ENCODE measurements at places on chromosomes 2 and 18.

DNA sequence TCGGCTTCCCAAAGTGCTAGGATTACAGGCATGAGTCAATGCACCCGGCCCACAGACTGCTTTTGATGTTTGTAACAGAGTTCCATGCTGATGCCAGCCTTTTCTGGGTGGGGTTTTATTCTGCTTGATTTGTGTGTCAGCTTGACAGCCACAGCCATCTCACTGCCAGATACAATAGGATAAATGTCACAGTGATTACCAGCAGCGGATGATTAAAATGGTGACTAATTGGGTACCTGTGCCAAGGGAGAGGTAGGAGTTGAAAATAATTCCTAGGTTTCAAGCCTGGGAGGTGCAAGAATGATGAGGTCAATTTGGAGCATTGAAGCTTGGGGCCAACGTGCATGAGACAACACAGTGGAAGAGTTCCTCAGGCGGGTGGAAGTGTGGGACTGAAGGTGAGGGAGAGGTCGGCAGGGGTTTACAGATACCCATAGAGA lies 39.4 kb downstream of the SH2D6 start:
- no peak for DNase-seq

GRCh38 chr2:127810156-127810618 lies 784 bp downstream of the WDR33 start:
- no peak for DNase-seq

DNA sequence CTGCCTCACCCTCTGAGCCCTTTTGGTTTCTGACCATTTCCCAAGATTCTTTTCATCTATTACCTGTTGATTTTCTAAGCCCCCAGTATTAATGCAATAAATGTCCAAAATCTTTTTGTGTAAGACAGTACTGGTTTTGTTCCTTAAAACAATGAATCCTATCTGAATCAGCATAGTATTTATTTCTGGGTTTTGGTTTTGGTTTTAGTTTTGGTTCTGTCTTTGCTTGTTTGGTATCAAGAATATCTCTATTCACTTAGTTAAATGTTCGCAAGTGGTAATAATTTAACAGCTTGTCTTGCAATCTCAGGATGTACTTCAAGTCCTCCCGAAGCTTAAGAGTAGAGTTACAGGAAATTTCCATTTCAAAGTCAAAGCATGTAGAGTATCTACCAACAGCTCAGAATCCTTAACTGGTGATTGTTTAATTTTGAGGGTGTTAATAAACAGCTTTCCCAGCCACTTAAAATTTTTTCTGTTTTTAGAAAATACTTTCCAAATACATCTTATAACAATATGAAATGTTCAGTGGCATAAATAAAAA lies 67.7 kb upstream of the NEDD4L start:
- no peak for DNase-seq

DNA sequence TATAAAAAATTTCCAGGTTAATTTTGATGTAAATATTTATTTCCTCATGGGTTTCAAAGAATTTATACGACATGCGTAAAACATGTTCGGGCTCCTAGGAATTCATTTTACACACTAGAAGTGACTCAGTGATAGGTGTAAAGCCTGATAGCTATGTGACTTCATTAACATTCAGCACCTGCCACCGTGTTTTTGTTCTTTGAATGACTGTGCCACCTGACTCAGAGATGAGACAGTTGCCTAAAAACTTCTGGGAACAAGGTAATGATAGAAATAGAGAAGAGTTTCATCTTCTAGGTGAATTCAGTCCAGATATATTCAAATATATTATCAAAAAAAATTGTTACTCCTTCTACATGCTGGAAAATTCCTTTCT lies 10.0 kb downstream of the IL1R2 start:
- no peak for DNase-seq

DNA sequence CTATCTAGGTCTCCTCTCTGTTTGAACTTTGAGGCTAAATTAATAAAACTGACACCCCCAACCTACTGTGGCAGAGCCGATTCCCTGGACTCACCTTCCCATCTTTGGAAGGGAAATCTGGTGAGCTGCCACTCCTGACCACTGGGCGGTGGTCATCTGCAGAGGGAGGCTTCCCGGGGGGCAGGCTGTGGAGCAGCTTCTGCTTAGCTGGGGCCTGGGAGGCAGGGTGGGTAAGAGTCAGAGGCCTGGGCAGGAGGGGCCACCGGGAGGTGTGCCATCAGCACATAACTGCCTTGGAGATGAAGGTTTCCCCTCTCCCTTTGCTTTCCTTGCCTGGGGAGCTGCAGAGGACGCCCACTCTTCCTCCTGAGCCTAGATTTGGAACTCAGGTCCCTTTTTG lies 2.3 kb upstream of the NPPC start:
- no peak for DNase-seq
